ENCODE measurements at places on chromosomes 4 and X. TPM values are rescaled to one million over a fixed set of nuclear protein-coding genes. Genes with fewer than 3 reads are reported as not detected.
A peak's percentile ranks its signal among the peaks of the same experiment; 100 is the strongest.

The SLC9B1 gene
- 0.21 TPM for total RNA-seq

The CXCL1 gene
- total RNA-seq: 112 TPM

The ARSD gene
- 25.8 TPM for total RNA-seq

The STOX2 gene
- total RNA-seq: 4.4 TPM

The FAM149A gene
- total RNA-seq: 22.9 TPM

The MAGEB1 gene
- total RNA-seq: not detected

DNA sequence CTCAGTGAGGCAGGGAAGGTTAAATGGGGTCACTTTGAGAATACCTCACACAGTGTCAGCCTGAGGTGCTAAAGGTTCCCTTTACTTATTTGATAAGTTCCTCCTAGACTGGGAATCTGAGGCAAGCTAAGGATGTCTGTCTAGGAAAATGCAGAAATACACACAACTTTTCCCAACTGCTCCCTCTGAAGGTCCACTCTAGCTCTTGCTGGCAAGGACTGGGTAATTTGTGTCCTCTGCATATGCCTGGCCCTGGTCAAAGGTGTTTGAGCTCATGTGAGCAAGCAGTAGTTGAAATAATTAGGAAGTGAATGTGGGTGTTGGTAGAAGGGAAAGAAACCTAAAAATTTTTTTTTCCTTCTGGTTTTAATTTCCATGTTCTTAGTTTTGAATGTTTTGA, 21.3 kb downstream of the TXLNG start:
- DNase-seq: no peak

GRCh38 chr4:138086611-138087041, 155.5 kb downstream of the SLC7A11 start:
- no peak for DNase-seq

DNA sequence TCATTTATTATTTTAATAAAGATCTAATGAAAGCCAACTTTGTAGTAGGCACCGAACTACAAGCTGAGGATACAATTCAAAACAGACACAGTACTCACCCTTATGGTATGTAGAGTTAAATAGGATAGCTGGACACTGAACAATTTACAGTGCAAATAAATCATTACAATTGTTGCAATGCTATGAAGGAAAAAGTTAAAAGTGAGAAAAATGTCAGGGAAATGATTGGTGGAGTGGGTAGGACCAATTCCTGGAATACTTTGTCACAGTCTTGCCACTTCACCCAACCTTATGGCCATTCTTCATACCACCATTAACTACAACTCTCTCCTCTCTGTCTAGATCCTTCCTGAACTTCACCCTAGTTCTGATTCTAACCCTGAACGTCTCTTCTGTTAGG, 70.1 kb upstream of the CCSER1 start:
- no peak for DNase-seq

DNA sequence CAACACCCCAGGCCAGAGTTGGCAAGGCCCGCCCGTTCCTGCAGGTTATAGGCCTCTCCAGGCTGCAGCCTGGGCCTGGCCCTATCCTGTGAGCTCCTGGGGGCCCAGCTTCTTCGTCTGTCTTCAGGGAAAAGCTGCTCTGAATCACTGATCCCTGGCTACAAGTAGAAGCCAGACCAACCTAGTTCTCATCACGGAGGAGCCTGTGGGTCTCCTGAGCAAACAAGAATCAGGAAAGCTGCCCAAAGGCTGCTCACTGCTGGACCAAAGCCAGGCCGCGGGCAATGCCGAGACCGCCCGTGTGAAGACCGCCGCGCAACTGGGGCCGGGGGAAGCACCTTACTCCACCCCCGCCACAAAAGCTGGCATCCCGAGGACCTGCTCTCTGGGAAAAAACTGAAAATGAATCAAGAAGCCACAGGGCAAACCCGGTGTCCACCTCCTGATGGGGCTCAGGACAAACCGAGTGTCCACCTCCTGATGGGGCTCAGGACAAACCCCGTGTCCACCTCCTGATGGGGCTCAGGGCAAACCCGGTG, 12.8 kb downstream of the CTBP1 start:
- no peak for DNase-seq

GRCh38 chrX:111170017-111170416, 74.0 kb downstream of the PAK3 start:
- DNase-seq: peak; percentile 9

GRCh38 chr4:155288999-155289398, 80.6 kb downstream of the NPY2R start:
- DNase-seq: no peak

GRCh38 chrX:2500091-2500802, 529 bp downstream of the DHRSX start:
- no peak for DNase-seq

- no peak for DNase-seq
Measured at GRCh38 chrX:106903856-106904528, 851 bp upstream of the RIPPLY1 start.

GRCh38 chr4:185587427-185588161, 52.3 kb upstream of the PDLIM3 start:
- no peak for DNase-seq

GRCh38 chrX:65828599-65828998, 161.1 kb downstream of the MSN start:
- no peak for DNase-seq

DNA sequence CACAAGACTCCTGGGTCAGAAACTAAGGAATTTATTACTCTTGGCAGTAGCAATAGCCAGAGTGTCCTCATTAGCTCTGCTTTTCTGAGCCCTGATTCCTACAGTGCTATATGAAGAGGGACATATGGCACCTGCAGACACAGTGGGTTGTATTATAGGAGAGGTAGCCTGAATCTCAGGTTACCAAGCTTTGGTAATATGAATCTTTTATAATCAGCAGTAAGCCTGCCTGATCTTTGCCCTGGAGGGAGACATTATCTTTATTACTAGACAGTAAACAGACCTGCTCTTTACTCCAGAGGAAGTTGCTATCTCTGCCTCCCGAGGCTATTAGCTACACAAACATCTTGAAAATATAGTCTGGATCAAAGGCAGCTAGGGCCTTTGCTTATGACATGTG, 62.5 kb upstream of the HOPX start:
- DNase-seq: no peak

DNA sequence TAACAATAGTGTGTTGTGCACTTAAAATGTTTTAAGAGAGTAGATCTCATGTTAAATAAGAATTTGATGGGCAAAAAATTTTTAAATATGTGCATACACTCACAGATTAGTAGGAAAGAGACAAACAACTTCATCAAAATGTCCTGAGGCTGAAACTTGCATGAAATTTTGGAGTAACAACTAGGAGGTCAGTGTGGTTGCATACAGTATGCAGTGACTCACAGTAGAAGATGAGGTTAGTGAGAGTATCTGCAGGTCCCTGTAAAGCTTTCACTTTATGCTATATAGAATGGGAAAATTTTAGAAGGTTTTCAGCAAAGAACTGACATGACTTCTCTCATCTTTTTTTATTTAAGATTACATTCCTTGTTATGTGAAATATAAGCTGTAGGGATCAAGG, 453.1 kb upstream of the KLHL4 start:
- no peak for DNase-seq

- DNase-seq: no peak
Measured at GRCh38 chr4:23931489-23931830, 41.6 kb upstream of the PPARGC1A start.

All from kidney epithelial cell (primary cell).